ENCODE measurements at places on chromosomes 4 and X. TPM values are rescaled to one million over a fixed set of nuclear protein-coding genes. Genes with fewer than 3 reads are reported as not detected.

GRCh38 chr4:184437565-184438265, 36.6 kb downstream of the IRF2 start:
- no peak overlapping the region for H3K27ac ChIP-seq
- no peak overlapping the region for H3K4me3 ChIP-seq
- H3K27me3 ChIP-seq = no peaks in the 10 kb centered on the region

The NSUN7 gene
- total RNA-seq = 1.4 TPM

GRCh38 chrX:34632384-34632783, 24.7 kb downstream of the TMEM47 start:
- no peaks in the 10 kb centered on the region for H3K27me3 ChIP-seq
- H3K27ac ChIP-seq = no peak overlapping the region
- H3K4me3 ChIP-seq = no peak overlapping the region
- peaks cover 21% of the 10 kb centered on the region for H3K4me1 ChIP-seq

The UGT2B11 gene
- total RNA-seq = not detected

DNA sequence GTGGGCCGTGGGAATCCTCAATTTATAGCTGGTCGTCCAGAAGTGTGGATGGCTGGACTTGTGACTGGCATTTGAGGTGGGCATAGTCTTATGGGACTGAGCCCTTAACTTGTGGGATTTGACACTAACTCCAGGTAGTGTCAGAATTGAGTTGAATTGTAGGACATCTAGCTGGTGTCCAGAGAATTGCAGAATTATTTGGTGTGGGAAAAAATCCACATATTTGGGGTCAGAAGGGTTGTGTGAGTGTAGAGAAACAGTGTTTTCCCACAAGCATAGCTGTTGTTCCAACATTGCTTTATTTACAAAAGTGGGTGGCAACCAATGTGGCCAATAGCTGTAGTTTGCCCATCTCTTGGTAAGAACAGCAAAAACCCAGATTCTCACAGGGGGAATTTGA, 91.3 kb downstream of the MOSPD2 start:
- no peaks in the 10 kb centered on the region for H3K27me3 ChIP-seq
- no peak overlapping the region for H3K4me3 ChIP-seq
- H3K36me3 ChIP-seq = no peaks in the 10 kb centered on the region
- H3K27ac ChIP-seq = no peak overlapping the region
- no peak for DNase-seq

GRCh38 chr4:184983672-184984356, 34.5 kb upstream of the HELT start:
- no peaks in the 10 kb centered on the region for H3K36me3 ChIP-seq
- no peak for DNase-seq

The GPC3 gene
- total RNA-seq = 5.7 TPM

The CLIC2 gene
- 28.2 TPM for total RNA-seq

DNA sequence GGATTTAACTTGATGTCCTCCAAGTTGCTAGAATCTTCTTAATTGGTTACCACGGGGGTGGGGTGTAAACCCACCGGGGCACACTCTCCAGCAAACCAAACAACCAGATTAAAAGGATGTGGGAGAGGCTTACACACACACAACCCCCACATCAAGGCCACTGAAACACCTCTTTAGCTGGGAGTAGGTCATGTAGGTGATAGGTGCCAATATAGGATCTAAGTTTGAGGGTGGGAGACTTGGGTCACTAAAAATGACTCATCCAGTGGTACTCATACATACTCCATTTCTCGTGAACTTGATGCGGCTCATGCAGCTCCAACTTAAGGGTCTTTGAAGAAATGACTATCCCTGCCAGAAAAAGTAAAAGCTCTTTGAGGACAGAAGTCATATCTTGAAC, 20.5 kb upstream of the CD40LG start:
- no peak overlapping the region for H3K4me3 ChIP-seq
- no peak overlapping the region for H3K27ac ChIP-seq
- H3K4me1 ChIP-seq = no peaks in the 10 kb centered on the region

The FGB gene
- not detected for total RNA-seq

- no peaks in the 10 kb centered on the region for H3K36me3 ChIP-seq
- no peak for DNase-seq
- peaks cover 23% of the 10 kb centered on the region for H3K4me1 ChIP-seq
- peaks cover 46% of the 10 kb centered on the region for H3K27me3 ChIP-seq
- H3K27ac ChIP-seq = no peak overlapping the region
Measured at GRCh38 chr4:1767770-1768366, 25.2 kb upstream of the FGFR3 start.

The BMPR1B gene
- 1.7 TPM for total RNA-seq

GRCh38 chrX:39753293-39753996, 344.3 kb downstream of the BCOR start:
- peaks cover 35% of the 10 kb centered on the region for H3K4me1 ChIP-seq
- peaks cover 3% of the 10 kb centered on the region for H3K27me3 ChIP-seq
- H3K27ac ChIP-seq = peak overlapping the region; percentile 34
- H3K4me3 ChIP-seq = no peak overlapping the region
- DNase-seq = no peak

The ARX gene
- not detected for total RNA-seq

GRCh38 chr4:158599765-158600498, 71.8 kb downstream of the C4orf46 start:
- no peak overlapping the region for H3K27ac ChIP-seq
- no peaks in the 10 kb centered on the region for H3K27me3 ChIP-seq
- no peaks in the 10 kb centered on the region for H3K36me3 ChIP-seq
- H3K4me3 ChIP-seq = no peak overlapping the region
- H3K4me1 ChIP-seq = no peaks in the 10 kb centered on the region
- no peak for DNase-seq

- H3K36me3 ChIP-seq = no peaks in the 10 kb centered on the region
- no peaks in the 10 kb centered on the region for H3K4me1 ChIP-seq
- no peak overlapping the region for H3K4me3 ChIP-seq
- peak overlapping the region; percentile 73 for H3K27ac ChIP-seq
- DNase-seq = peak; percentile 81
Measured at GRCh38 chr4:184329659-184330400, 112.2 kb upstream of the ENPP6 start.

DNA sequence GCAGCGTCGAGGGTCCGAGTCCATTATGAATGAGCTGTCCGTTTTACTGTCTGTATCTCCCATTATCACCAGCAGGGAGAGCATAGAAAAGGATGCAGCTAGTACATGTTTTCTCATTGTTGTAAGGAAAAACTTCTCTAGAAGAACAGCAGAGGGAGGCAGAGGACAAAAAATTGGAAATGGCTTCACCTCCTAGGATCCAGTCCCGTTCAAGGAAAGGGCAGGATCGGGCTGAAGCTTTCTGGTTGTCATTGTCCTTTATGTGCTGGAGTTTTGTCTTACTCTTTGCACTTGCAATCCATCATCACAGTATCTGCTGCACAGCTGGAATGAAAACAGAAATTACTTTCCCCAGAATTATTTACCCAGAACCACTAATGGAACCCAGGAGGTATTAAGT, 14.7 kb downstream of the NDP start:
- DNase-seq = no peak
- H3K36me3 ChIP-seq = no peaks in the 10 kb centered on the region
- no peak overlapping the region for H3K27ac ChIP-seq

- no peak for DNase-seq
- no peaks in the 10 kb centered on the region for H3K4me1 ChIP-seq
- H3K36me3 ChIP-seq = no peaks in the 10 kb centered on the region
- no peaks in the 10 kb centered on the region for H3K27me3 ChIP-seq
- H3K4me3 ChIP-seq = no peak overlapping the region
- no peak overlapping the region for H3K27ac ChIP-seq
Measured at GRCh38 chrX:39261446-39262147, 460.3 kb downstream of the MID1IP1 start.

The ADRA2C gene
- total RNA-seq = 0.71 TPM

DNA sequence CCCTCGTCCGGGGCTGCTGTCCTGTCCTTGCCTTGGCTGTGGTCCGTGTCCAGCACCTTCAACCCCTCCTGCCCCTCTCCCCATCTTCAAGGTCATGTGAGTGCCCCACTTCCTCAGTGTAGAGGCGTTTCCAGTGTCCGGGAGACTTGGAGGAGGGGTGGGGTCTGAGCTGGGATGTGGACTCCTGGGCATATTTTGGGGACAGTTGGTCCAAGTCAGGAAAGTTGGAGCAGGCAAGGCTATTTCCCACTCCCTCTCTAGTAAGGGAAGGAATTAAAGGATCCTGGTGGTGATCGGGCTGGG, 3.0 kb downstream of the PCGF3 start:
- no peaks in the 10 kb centered on the region for H3K27me3 ChIP-seq
- H3K27ac ChIP-seq = no peak overlapping the region
- no peak overlapping the region for H3K4me3 ChIP-seq
- peak; percentile 48 for DNase-seq

DNA sequence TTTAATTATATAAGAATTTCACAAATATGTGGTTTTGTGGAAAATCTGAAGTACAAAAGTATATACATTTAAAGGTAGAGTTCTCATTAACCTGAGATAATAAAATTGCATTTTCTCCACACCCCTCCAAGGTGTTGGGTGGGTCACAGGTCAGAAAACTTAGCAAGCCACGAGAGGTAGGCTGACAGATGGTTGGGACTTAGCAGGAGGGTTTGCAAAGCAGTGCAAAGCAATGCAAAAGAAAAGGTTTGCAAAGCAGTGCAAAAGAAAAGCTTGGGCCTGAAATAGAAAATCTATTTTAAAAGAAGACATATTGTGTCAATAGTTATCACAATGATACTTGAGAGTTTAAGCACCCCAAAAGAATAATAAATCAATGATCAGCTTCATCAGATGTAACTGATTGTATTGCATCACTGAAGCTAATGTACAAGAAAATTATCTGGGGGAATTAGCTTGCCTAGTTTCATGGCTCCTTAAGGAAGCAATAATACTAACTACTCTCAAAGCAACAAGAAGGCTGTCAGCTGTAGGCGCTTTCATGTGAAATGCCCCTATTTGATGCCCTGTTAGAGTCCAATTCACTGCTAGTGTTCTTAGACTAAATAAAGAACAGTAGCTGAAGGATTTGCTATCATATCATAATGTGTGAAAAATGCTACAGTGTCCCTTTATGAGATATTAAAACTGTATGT, 319.5 kb downstream of the KCNIP4 start:
- no peak overlapping the region for H3K4me3 ChIP-seq
- H3K27ac ChIP-seq = no peak overlapping the region
- H3K27me3 ChIP-seq = no peaks in the 10 kb centered on the region
- no peaks in the 10 kb centered on the region for H3K36me3 ChIP-seq

DNA sequence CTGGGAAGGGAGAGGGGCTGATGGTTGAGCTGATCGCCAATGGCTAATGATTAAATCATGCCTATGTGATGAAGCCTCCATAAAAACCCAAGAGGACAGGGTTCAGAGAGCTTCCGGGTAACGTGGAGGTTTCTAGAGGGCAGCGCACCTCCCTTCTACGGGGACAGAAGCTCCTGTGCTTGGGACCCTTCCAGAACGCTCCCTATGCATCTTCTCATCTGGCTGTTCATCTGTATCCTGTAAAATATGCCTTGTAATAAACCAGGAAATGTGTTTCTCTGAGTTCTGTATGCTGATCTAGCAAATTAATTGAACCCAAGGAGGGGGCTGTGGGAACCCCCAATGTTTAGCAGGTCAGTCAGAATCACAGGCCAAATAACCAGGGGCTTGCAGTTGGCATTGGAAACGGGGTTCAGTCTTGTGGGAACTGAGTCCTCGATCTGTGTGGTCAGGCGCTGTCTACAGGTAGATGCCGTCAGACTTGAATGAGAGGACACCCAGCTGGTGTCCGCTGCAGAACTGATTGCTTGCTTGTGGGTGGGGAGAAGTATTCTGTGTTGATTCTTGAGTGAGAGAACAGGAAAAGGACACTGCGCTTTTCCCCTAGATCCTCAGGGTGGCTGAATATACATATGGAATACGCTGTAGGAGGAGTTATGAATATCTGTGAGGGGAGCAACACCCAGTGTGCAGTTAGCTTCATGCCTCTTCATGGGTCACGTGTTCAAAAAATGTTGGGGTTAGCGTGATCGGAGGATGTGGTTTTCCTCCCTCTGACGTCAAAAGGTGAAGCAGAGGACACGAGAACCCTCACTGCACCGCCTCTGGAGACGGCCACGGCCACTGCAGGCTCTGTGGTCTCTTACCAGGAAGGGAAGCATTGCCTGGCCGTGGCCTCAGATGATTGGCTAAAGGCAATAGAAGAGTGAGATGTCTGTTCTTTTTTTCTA, 29.2 kb downstream of the HTT-AS start:
- no peaks in the 10 kb centered on the region for H3K36me3 ChIP-seq
- peak; percentile 87 for DNase-seq
- peaks cover 5% of the 10 kb centered on the region for H3K4me1 ChIP-seq

The EFHC2 gene
- 2.6 TPM for total RNA-seq

GRCh38 chr4:41787931-41788330, 39.4 kb upstream of the PHOX2B start:
- H3K4me1 ChIP-seq = no peaks in the 10 kb centered on the region
- no peaks in the 10 kb centered on the region for H3K36me3 ChIP-seq
- no peak overlapping the region for H3K4me3 ChIP-seq
- no peaks in the 10 kb centered on the region for H3K27me3 ChIP-seq
- H3K27ac ChIP-seq = no peak overlapping the region
- no peak for DNase-seq

The RAB9B gene
- 11.4 TPM for total RNA-seq

DNA sequence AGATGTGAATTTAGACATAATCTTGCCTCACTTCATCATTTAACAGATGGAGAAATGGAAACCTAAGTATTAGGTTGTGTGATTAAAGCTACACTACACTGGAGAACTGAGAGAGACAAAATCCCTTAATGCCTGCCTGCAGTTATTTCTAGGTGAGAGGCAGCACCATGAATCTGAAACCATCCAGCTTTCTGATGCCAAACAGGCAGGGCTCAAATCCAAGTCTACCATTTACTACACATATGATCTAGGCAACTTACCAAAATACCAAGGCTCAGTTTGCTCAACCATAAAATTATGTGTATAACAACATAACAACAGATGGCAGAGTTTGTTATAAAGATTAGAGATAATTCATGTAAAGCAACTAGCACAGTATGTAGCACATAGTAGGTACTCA, 38.7 kb downstream of the GABRA4 start:
- H3K4me3 ChIP-seq = no peak overlapping the region
- H3K27me3 ChIP-seq = no peaks in the 10 kb centered on the region
- no peak for DNase-seq
- H3K36me3 ChIP-seq = no peaks in the 10 kb centered on the region

- H3K4me1 ChIP-seq = peaks cover 37% of the 10 kb centered on the region
- no peak overlapping the region for H3K4me3 ChIP-seq
- no peaks in the 10 kb centered on the region for H3K27me3 ChIP-seq
- peak overlapping the region; percentile 88 for H3K27ac ChIP-seq
Measured at GRCh38 chr4:87116231-87116630, 104.2 kb downstream of the KLHL8 start.

GRCh38 chrX:24201216-24201615, 51.7 kb downstream of the ZFX start:
- H3K4me3 ChIP-seq = no peak overlapping the region
- H3K27me3 ChIP-seq = no peaks in the 10 kb centered on the region
- H3K4me1 ChIP-seq = peaks cover 23% of the 10 kb centered on the region
- no peaks in the 10 kb centered on the region for H3K36me3 ChIP-seq

- peaks cover 16% of the 10 kb centered on the region for H3K4me1 ChIP-seq
- H3K27ac ChIP-seq = no peak overlapping the region
- H3K27me3 ChIP-seq = no peaks in the 10 kb centered on the region
- peaks cover 49% of the 10 kb centered on the region for H3K36me3 ChIP-seq
Measured at GRCh38 chr4:1298461-1298860, 8.8 kb downstream of the MAEA start.

The APEX2 gene
- total RNA-seq = 4.1 TPM

All from sigmoid colon (tissue), 7 donors.